ENCODE measurements at places on chromosomes 5 and 9. TPM values are rescaled to one million over a fixed set of nuclear protein-coding genes. Genes with fewer than 3 reads are reported as not detected.

PCDHGA4 gene
- total RNA-seq = 1.7 TPM

DNA sequence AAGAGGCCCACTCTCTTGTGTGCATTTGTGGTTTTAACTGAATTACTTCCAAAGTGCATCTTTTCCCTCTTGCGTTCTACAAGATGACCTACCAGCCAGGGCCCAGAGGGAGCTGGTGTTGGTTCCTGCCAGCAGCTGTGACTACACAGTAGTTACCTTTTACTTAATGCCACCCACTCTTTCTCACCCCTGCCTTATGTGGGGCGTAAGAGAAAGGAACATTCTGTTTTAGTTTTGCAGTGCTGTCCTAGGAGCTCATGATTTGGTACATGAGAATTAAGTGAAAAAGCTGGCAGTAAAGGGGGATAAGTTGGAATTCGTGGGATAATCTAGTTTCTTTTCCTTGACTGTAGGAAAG, 45.4 kb downstream of the RCL1 start:
- no peaks in the 10 kb centered on the region for H3K36me3 ChIP-seq
- no peaks in the 10 kb centered on the region for H3K27me3 ChIP-seq
- DNase-seq = no peak

GRCh38 chr5:143594902-143595818, 191.7 kb upstream of the NR3C1 start:
- no peaks in the 10 kb centered on the region for H3K36me3 ChIP-seq
- no peaks in the 10 kb centered on the region for H3K4me1 ChIP-seq
- no peak overlapping the region for H3K4me3 ChIP-seq
- no peak overlapping the region for H3K27ac ChIP-seq
- H3K27me3 ChIP-seq = no peaks in the 10 kb centered on the region

NKD2 gene
- 63.9 TPM for total RNA-seq

BSPRY gene
- 15.6 TPM for total RNA-seq

- H3K4me1 ChIP-seq = no peaks in the 10 kb centered on the region
- no peaks in the 10 kb centered on the region for H3K36me3 ChIP-seq
- no peak for DNase-seq
- H3K27me3 ChIP-seq = no peaks in the 10 kb centered on the region
These were observed 280.0 kb upstream of the BRINP1 start for GRCh38 chr9:119649205-119649604.

SH3GL2 gene
- total RNA-seq = 1.5 TPM

HTR1A gene
- total RNA-seq = not detected

- no peak for DNase-seq
- H3K36me3 ChIP-seq = no peaks in the 10 kb centered on the region
- no peaks in the 10 kb centered on the region for H3K27me3 ChIP-seq
- no peaks in the 10 kb centered on the region for H3K4me1 ChIP-seq
- no peak overlapping the region for H3K4me3 ChIP-seq
These were observed 11.0 kb upstream of the NANS start for GRCh38 chr9:98045234-98046179.

DNA sequence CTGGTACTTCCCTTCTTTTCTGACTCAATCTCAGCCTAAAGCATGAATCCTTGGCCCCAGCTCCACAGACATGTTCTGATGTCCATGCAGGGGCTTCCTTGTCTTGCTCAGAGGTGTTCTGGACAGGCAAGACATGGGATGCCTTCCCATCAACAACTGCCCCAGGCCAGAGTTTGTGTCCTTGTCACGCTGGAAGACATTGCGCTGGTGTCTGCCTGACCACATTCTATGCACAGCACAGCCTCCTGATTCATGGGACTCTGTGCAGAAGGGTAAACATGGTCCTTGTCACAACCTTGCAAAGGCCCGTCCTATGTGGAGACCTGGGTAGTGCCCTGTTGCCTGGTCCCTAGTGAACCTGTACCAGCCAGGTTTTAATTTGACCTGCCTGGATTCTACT, 212.2 kb downstream of the FSTL4 start:
- H3K36me3 ChIP-seq = no peaks in the 10 kb centered on the region
- no peaks in the 10 kb centered on the region for H3K27me3 ChIP-seq
- no peaks in the 10 kb centered on the region for H3K4me1 ChIP-seq
- DNase-seq = no peak
- H3K27ac ChIP-seq = no peak overlapping the region

- peaks cover 5% of the 10 kb centered on the region for H3K4me1 ChIP-seq
- peaks cover 61% of the 10 kb centered on the region for H3K36me3 ChIP-seq
- no peaks in the 10 kb centered on the region for H3K27me3 ChIP-seq
These were observed 8.8 kb downstream of the MAPK9 start for GRCh38 chr5:180283026-180283615.

DNA sequence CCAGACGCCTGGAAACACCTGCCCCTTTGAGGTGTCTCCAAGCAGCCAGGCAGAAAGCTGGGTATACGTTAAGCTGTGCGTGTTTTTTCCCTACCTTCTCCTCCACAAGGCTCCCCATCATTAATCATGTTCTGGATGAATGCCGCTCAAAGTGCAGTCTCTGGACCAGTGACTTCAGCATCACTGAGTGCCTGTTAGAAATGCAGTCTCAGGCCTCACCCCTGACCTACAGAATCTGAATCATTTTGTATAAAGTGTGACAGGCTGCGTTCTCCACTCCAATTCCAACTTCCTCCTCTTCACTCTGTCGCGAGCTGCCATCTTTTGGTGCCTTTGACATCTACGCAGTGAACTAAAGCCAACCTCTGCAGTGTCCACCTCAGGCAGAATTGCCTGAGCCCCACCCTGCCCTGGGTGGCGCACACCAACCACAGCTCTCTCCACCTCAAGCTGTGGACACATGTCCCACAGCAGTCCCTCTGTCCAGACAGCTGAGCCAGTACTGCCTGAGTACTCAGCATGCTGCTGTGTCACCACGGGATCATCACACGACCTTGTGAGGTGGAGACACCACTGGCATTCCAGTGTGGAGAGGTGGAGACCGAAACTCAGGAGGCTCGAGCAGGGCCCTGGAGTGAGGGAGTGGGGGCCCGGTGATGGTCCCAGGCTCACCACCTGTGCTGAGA, 14.2 kb downstream of the PTPN3 start:
- no peaks in the 10 kb centered on the region for H3K4me1 ChIP-seq
- no peak overlapping the region for H3K4me3 ChIP-seq
- H3K36me3 ChIP-seq = no peaks in the 10 kb centered on the region
- DNase-seq = no peak
- no peaks in the 10 kb centered on the region for H3K27me3 ChIP-seq
- H3K27ac ChIP-seq = no peak overlapping the region

GRCh38 chr5:177426566-177427210, at the start of gene GRK6:
GRK6 (plus strand) TSS chr5:177426676; CDS start chr5:177426846, 170 bp downstream.
- no peaks in the 10 kb centered on the region for H3K27me3 ChIP-seq
- peak within 1 kb of the TSS; percentile 94 for H3K27ac ChIP-seq
- peaks cover 13% of the 10 kb centered on the region for H3K36me3 ChIP-seq
- peak within 1 kb of the TSS; percentile 81 for H3K4me3 ChIP-seq
- peaks cover 47% of the 10 kb centered on the region for H3K4me1 ChIP-seq

SLC25A2 gene
- 0.43 TPM for total RNA-seq

GRCh38 chr9:113876151-113876992, at the start of gene ZNF618:
ZNF618 (plus strand) TSS chr9:113876309; CDS start chr9:113876381, 72 bp downstream.
- H3K36me3 ChIP-seq = no peaks in the 10 kb centered on the region
- H3K27ac ChIP-seq = peak within 1 kb of the TSS; percentile 75
- H3K27me3 ChIP-seq = no peaks in the 10 kb centered on the region
- peak; percentile 91 for DNase-seq
- H3K4me1 ChIP-seq = peaks cover 21% of the 10 kb centered on the region

GRCh38 chr5:82707741-82708140, 369.5 kb downstream of the TMEM167A start:
- no peak overlapping the region for H3K27ac ChIP-seq
- DNase-seq = no peak
- H3K27me3 ChIP-seq = no peaks in the 10 kb centered on the region
- no peak overlapping the region for H3K4me3 ChIP-seq
- H3K36me3 ChIP-seq = no peaks in the 10 kb centered on the region

ZBTB43 gene
- 24.9 TPM for total RNA-seq

PRLR gene
- total RNA-seq = 1.8 TPM

BTNL3 gene
- total RNA-seq = not detected

GRCh38 chr9:108521063-108521590, 334.7 kb downstream of the ACTL7B start:
- no peaks in the 10 kb centered on the region for H3K27me3 ChIP-seq
- H3K36me3 ChIP-seq = no peaks in the 10 kb centered on the region
- no peak overlapping the region for H3K4me3 ChIP-seq

GRCh38 chr5:158819840-158820620, 279.7 kb downstream of the EBF1 start:
- H3K4me1 ChIP-seq = no peaks in the 10 kb centered on the region
- no peaks in the 10 kb centered on the region for H3K27me3 ChIP-seq
- no peak overlapping the region for H3K4me3 ChIP-seq
- DNase-seq = no peak

DNA sequence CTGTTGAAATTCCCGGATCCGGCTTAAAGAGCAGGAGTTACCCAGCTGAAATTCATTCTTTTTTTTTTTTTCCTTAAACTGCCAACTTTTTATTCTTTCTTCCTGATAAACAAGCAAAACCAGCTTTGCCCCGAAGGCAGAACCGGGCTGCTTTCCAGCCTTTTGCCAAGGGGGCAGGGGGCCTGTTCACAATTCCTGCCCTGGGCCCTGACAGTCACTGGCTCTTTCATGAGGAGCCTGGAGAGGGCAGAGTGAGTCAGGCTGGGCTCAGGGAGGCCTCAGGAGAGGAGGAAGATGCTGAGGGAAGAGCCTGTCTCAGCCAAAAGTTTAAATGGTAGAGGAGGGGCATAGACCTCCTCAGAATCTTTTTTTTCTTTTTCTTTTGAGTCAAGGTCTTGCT, 4.8 kb downstream of the GLIPR2 start:
- peak overlapping the region; percentile 70 for H3K27ac ChIP-seq
- H3K27me3 ChIP-seq = no peaks in the 10 kb centered on the region
- DNase-seq = no peak
- H3K4me1 ChIP-seq = peaks cover 55% of the 10 kb centered on the region

GRCh38 chr5:96288845-96289185, 144.2 kb downstream of the PCSK1 start:
- H3K4me1 ChIP-seq = no peaks in the 10 kb centered on the region
- no peak for DNase-seq
- no peak overlapping the region for H3K4me3 ChIP-seq

- H3K4me1 ChIP-seq = peaks cover 4% of the 10 kb centered on the region
- H3K27me3 ChIP-seq = no peaks in the 10 kb centered on the region
- H3K27ac ChIP-seq = no peak overlapping the region
- H3K4me3 ChIP-seq = no peak overlapping the region
- no peak for DNase-seq
These were observed 32.8 kb upstream of the TGFBI start for GRCh38 chr5:135995976-135996375.

WNK2 gene
- total RNA-seq = 4.1 TPM

KCNN2 gene
- total RNA-seq = 3.1 TPM

SH3TC2 gene
- 0.89 TPM for total RNA-seq

PCDHGB5 gene
- 9.7 TPM for total RNA-seq

NTNG2 gene
- total RNA-seq = 8.2 TPM

Data from upper lobe of left lung (tissue), 6 donors.